ENCODE measurements at places on chromosomes 7 and 10.

GRCh38 chr7:81430761-81431160 lies 339.1 kb downstream of the HGF start:
- DNase-seq, result no peak

DNA sequence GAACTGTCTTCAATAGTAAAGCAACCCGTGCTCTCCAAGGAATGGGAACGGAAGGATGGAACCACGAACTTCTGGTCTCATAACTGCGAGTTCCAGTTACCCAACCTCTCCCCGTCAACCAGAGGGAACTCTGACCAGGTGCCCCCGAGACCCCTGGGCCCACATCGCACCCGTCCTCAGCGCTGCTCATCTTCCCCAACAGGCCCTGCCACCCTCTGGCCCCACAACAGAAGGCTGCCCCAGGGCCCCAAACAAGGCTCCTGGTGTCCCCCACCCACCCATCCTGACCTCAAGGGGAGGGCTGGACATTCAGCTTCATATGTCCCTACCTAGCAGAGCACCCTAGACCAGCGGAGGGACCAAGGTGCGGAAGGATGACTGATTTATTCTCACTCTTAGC lies 22.7 kb downstream of the PITRM1 start:
- no peak for DNase-seq

GRCh38 chr10:78876449-78876848 lies 192.3 kb upstream of the ZMIZ1 start:
- DNase-seq, result no peak

GRCh38 chr10:46235705-46236545 lies 50.9 kb upstream of the ANTXRL start:
- no peak for DNase-seq

- DNase-seq, result no peak
Observed at GRCh38 chr7:218316-218715, 25.9 kb downstream of the FAM20C start.

DNA sequence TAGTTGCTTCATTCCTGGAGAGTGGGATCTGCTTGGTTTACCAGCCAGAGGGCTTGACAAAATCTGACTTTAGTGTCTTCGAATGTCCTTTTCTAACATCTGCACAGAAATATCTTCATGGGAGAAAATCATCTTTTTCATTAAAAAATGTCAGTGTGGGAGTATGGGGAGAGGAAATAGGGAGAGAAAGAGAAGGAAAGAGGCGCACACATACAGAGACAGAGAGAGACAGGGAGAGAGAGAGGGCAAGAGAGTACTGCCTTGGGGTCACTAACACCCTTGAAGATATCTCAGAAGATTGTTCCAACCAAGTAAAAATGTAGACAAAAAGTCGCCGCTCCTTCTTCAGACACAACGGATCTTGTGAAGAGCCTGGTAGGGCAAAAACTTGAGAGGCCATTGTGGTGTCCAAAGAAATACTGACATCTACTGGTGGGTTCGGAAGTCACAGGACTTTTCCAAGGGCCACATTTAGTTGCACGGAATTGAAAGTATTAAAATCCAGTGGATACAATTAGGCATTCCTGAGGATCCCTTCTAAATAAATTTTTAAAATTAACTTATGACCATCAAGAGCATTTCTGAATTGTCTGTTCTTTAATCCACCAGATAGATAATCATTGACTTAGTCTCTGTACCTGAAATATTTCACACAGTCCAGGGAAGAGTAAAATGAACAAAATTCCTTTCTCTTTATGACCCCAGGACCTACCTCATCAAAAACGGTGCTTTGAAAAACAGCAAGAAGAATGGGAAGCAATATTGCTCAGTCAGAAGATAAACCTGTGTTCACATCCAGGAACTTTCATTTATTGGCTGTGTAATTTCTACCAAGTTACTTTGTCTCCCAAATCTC lies 29.7 kb downstream of the VIM start:
- no peak for DNase-seq

GRCh38 chr7:141974831-141975230 lies 1.3 kb upstream of the TAS2R38 start:
- DNase-seq, result no peak

GRCh38 chr10:121420006-121420405 lies 178.2 kb downstream of the FGFR2 start:
- DNase-seq, result no peak

GRCh38 chr7:137354396-137354795 lies 10.9 kb upstream of the PTN start:
- no peak for DNase-seq

DNA sequence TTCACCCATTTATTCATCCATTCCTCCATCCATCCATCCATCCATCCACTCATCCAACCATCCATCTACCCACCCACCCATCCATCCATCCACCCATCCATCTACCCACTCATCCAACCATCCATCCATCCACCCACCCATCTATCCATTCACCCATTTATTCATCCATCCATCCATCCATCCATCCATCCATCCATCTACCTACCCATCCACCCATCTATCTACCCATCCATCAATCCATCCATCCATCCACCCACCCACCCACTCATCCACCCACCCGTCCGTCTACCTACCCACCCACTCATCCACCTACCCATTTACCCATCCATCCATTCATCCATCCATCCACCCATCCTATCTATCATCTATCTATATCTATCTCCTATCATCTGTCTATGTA lies 169.4 kb upstream of the SHH start:
- no peak for DNase-seq

GRCh38 chr10:124011464-124011863 lies 81.9 kb downstream of the CHST15 start:
- no peak for DNase-seq

DNA sequence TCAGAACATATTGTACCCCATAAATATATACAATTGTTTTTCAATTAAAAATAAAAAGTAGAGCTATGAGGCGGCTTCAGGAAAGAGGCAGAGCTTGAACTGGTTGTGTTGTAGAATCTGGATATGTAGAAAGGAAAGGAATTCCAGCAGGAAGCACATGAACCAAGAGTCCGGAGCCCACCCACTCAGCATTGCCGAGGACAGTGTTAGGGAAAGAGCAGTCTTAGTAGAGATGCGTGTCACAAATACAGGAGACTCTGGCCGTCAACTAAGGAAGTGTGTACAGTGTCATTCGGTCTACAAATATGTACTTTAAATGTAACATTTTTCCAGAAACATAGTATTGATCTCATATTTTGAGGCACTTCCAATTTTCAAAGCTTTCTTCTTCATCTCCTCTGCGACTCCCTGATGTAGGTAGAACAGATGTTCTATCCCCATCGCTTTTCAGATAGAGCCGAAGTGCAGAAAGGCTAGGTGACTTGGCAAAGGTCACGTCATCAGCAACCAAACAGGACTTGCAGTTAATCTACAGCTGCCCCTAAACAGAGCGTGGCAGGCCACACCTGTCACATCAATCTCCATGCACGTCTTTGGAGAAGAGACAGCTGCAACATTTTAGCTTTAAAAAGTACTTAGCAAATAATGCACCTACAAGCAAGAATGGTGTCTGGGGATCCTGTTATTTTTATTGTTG lies 25.3 kb upstream of the GJD4 start:
- no peak for DNase-seq

DNA sequence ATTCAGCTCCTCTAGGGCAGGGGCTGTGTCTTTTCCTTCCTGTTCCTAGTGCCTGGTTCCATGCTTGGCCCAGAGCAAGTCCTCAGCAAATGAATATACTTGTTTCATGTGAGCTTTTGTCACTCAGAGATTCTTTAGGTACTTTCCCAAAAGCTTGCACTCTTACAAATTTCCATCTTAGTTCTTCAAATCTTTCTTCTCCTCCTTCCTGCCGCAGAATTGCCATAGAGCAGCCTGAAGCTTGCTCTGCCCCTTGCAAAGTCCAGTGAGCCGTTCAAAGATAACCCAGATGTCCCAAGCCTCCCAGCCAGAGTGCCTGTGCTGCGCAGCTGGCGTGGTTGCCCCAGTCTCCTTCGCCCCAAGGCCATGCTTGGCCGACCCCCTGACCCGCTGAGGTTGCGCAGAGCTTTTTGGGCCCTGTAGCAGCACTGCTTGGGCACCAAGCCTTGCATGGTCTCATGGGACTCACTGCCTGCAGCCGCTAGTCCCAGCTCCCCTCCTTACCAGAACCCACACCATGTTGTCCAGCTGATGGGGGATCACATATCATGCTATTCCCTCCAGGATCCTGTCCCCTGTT lies 20.7 kb downstream of the CHST3 start:
- DNase-seq, result no peak

DNA sequence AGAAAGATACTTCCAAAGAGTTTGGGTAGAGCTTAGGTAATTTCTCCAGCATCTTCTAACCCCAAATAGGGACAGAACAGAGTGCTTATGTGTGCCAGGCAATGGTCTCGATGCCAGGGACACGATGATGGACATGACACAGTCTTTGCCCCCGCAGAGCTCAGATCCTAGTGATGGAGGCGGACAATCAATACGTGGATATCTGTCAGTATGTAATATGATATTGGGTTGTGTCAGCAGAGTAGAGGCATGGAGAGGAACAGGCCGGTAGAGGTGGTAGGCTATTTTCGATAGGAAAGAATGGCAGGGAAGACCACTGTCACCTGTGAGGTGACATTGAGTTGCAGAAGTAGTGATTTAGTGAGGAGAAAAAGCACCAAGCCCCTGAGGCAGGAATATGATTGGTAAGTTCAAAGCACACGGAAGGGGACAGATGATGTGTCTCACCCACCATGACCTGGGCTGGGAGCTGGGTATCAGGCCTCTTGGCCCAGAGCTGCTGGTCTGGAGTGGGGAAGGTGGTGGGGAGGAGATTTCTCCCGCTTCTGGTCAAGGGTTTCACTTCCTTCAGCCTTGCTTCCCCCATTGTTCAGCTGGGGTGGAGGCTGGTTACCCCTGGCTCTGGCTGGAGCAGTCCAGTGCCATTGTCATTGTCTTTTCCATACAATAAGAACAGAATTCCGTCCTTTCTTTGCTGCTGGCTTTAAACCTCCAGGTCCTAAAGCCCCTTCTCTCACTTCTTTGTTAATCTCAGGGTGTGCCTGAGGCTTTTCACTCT lies 36.0 kb upstream of the SRGN start:
- no peak for DNase-seq

DNA sequence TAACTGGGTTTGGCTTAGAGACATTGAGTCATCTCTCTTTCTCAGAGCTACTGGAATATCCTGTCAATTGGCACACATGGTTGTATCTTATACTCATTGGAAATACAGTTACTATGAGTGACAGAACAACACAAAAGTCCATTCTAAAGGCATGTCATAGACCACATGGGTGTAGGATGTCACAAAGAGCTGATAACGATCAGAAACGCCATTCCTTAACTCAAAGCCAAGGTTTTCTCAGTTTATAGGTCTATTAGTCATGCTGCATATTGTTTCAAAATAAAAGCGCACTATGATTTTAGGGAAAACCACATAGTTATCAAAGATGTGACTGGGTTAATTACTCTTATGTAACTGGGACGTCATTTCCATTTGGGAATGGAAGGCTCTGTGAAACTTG lies 147.2 kb upstream of the FAM171A1 start:
- DNase-seq, result no peak

GRCh38 chr7:77353407-77353721 lies 62.8 kb downstream of the GSAP start:
- DNase-seq, result no peak

GRCh38 chr10:123800289-123800688 lies 91.3 kb downstream of the CPXM2 start:
- DNase-seq, result no peak

GRCh38 chr7:74092321-74092963 lies 8.8 kb downstream of the LIMK1 start:
- DNase-seq, result no peak

- DNase-seq, result no peak
Observed at GRCh38 chr7:133061357-133061756, 20.5 kb downstream of the CHCHD3 start.

GRCh38 chr7:17481118-17481517 lies 182.7 kb downstream of the AHR start:
- DNase-seq, result no peak

- no peak for DNase-seq
Observed at GRCh38 chr10:105725007-105725406, 1083.9 kb downstream of the SORCS3 start.

DNA sequence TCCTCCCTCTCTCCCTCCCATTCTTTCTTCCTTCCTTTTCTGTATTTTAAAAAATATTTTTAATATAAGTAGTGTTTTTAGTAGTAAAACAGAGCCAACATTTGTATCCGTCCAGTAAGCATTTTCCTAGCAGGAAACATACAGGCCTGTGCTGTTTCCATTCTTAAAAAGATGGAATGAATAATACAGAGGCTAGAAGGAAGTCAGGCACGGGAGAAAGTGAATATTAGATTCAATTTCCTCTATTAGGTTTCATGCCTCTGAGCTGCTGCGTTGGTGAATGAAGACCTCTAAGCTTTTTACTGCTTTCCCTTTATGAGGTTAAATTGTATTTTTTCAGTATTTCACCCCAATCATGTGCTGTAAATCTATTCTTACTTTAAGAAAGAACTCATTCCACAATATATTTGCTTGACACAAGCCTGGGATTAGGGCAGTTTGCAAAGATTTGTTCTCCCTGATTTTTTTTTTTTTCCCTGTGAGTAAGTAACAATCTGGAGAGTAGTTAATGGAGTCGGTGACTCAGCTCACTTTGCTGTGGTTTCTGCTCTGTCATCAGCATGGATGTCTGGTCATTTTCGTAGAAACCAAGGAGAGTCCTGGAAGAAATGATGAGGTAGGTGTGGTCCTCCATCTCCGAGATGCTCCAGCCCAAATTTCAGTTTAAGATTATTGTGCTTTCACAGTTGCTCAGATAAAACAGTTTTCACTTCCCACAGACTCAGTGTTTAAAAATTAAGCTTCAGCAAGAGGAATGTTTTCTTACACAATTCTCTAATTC lies 76.1 kb upstream of the PITRM1 start:
- no peak for DNase-seq

GRCh38 chr7:116797612-116798011 lies 64.8 kb upstream of the CAPZA2 start:
- no peak for DNase-seq

DNA sequence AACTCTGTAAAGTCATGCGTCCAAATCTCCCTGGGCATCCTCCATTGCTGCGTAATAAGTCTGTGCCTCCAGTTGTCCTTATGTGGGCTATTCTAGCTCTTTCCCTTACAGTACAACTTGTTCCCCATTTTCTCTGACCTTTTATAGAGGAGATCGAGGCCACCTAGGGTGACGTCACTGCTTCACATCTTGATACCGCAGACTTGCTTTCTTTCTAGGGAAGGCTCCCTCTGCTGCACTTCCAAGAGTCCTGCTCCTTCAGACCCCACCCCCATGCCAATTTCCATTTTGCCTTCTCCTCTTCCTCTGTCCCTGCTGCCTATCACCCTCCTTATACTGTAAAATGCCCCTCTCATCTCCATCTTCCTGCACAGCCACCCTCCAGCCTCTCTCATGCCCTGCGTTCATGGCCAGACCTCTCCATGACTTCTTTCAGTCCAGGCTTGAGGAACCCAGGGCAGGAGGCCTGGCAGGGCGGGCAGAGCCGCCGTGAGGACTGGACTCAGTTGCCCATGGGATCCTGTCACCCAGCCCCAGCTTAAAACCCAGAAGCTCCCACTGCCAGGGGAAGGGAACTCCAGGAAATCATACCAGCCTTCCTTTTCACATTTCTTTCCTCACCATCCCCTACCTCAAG lies 57.5 kb downstream of the CAMK1D start:
- DNase-seq, result no peak

GRCh38 chr7:155865830-155866525 lies 53.7 kb upstream of the SHH start:
- DNase-seq, result no peak

Measured in activated B cell treated with CpG ODN at 0.5 μM for 24 hours (primary cell).